ENCODE measurements at places on chromosomes 5 and 9.

DNA sequence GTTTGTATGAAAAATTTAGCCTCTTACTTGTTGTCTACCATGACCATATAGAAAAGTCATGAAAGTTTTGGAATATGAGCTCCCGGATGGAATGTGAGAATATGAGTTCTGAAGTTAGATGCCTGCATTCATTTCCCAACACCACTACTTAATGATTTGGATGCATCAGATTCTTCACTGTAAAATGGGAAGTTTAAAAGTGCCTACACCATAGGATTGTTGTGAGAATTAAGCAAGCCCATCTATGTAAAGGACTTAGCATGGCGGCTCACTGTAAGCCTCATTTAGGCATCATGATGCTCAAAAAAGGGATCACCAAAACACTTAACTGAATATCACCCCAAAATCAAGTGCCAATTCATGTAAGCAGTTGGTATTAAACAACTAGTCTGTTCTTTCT is 177.3 kb downstream of the RAB3C start:
- DNase-seq, result no peak

DNA sequence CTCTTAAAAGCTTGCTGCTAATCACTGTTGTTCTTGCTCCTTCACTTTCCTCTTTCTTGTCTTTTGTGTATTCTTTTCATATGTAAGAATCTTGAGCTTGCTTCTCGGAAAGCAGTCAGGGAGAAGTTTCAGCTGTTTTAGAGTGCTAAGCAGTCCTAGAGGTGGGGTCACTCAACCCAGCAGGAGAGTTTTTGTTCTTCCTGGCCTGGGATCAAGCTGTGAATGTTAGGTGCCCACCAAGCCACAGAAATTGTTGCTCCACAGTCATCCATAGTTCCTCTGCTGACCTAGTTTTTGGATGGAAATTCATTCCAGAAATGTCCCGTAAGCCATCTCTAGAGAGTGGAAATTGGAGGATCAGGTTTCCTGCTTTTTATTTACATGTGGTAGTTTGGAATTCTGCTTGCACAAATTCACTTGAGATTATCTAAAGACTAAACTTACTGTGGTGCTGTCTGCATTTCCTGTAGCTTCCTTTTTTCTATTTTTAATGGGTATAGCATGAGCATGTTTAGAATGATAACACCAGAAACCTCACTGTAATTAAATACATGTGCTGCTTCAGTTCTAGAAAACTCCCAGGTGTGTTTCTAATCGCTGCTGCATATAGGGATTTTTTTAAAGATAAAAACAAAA is 108.7 kb downstream of the MAST4 start:
- no peak for DNase-seq

- DNase-seq, result no peak
Measured at GRCh38 chr5:76404223-76405211, 1.4 kb downstream of the IQGAP2 start.

- no peak for DNase-seq
Measured at GRCh38 chr9:89743216-89743572, 138.4 kb downstream of the GADD45G start.

- DNase-seq, result no peak
Measured at GRCh38 chr9:87629104-87629503, 96.8 kb upstream of the CTSL start.

- DNase-seq, result no peak
Measured at GRCh38 chr5:3365501-3366215, 230.0 kb upstream of the IRX1 start.

DNA sequence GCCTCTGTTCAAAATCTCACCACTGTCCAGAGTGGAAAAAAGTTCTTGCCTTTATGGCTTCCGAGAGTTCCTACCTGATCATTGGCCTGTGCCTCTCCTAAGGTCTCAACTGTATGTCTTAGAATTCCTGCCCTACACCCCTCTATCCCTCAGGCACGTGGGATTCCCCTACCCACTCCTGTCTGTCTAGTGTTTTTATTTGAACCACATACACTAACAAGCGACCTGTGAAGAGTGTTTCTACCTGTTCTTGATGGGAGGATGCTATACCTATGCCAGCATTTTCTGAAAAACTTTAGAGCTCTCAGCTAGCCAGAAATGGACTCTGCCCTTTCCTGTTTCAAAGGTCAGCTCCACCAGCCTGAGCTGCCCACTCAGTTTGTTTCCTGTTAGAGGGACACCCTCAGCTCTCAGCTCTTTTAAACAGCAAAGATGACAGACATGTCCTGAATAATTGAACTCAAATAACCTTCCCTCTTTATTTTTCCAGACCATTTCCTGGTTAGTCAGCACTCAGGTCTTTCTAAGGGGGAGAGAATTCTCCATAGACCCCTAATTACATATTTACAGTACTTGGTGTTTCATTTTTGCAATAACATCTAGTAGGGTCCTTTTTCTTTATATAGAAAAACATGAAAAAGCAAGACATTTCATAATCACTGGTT is 214.8 kb downstream of the AOPEP start:
- DNase-seq, result no peak

- DNase-seq, result no peak
Measured at GRCh38 chr9:71743882-71744281, 24.4 kb downstream of the CEMIP2 start.

DNA sequence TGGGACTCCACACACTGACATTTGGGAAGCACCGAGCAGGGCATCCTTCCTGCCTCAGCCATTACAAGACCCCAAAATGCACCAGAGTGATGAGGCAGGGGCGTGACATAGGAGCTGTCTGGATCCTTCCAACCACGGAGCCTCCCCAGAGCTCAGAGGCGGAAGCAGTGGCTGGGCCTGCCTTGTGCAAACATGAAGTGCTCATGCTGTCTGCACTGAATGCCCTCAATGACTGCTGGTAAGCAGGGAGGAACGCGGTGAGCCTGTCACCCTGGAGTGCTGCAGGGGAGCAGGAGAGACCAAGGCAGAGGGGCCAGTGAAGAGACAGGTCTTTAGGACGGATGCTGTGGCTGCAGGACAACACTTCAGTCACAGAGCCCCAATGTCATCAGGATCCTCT is 60.2 kb upstream of the HRH2 start:
- no peak for DNase-seq
